ENCODE measurements at places on chromosomes 11 and 22. TPM values are rescaled to one million over a fixed set of nuclear protein-coding genes. Genes with fewer than 3 reads are reported as not detected.
A peak's percentile ranks its signal among the peaks of the same experiment; 100 is the strongest.

DNA sequence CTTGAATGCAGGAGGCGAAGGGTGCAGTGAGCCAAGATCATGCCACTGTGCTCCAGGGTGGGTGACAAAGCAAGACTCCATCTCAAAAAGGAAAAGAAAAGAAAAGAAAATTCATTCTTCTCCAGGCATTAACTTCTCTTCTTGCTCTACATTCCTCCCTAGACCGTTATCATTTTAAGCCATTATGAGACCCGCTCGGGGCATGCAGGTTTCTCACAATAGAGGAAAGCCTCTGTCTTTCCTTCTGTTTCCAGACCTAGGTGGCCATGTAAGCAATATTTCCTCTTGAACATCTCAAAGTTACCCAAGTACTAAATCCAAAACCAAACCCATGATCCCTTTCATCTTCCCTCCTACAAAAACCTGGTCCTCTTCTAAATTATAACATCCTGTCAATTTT lies 139.6 kb downstream of the RBFOX2 start:
- no peak for DNase-seq

DNA sequence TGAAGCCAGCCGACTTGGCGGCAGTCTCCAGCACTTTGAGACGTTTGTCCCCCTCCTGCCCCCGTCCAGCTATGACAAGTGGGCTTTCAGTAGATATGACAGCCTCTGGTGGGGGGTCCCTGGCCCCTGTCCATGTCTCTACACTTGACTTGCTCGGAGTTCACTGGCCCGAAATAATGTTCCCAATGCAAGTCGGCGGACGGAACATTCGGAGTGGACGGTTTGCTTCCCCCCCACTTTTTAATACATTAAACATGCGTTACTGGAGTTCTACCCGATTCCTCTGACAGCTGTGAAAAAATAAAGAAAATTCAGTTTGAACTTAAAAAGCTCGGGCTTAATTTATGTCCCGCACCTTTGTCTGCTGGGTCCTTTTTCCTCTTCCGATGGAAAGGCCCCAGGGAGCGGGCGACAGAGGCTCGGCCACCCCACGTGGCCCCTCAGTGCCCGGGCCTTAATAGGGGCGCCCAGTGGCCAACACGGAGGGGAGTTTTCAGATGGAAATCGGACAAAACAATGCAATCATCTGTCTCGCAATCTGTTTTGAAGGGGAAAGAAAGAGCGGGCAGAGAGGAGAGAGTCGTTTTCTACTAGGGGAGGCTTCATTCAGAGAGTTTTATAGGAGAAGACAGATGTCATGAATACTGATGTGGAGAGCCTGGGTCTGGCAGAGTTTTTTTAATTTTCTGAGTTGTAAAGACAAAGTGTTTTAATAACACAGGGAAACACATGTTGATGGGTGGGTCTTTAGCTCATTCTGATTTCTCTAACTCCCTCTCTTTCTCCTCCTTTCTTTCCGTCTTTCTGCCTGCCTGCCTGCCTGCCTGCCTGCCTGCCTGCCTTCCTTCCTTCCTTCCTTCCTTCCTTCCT lies 50.2 kb downstream of the SMIM38 start:
- DNase-seq, result no peak

DNA sequence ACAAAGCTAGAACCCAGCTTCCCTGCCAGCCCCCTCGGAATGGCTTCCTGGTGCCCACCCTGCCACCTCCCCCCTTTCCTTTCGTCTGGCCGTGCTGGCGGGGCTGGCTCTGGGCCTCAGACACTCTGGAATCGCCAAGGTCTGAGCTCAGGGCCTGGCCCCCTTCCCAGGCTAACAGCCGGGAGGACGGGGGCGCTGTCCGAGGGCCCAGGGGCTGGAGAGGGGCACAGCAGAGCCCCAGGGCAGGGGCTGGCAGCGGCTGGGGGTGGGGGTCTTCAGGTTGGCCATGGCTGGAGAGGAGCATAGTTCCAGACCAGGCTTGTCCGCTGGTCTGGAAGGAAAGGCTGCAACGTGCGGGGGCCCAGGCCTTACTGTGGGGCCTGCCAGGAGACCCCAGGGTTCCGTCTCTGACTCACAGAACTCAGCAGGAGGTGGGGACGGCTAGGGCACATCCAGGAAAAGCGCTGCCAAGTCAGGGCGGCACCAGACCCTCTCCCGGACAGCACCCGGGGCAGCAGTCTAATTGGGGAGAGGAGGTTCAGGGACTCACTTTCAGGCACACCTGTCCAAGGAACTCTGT lies 861 bp upstream of the LTBP3 start:
- DNase-seq, result peak; percentile 50

- DNase-seq, result no peak
These were observed 2.9 kb upstream of the SHANK2 start for GRCh38 chr11:71255323-71255722.

DNA sequence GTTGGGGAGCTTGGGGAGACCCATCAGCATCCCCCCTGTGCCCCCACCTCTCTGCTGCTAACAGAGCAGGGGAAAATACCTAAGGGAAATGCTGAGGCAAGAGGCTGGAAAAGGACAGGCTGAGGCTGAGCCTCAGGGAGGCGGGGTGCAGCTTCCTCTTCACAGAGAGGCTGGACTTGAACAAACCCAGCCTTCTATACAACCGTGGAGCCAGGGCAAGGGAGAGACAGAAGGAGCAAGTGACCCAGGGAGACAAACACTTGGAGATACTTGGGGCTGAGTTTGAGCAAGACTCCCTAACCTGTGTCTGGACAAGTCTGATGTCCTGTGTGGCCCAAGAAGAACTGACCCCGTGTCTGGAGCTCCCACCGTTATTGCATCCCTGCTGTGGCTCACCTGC lies at the start of gene SLCO2B1:
Gene SLCO2B1 (plus strand): TSS at position 229 of the 400 bp plus-strand sequence. CDS start 275 bp downstream, outside the sequence.
- no peak for DNase-seq

GRCh38 chr11:3684129-3684818 lies 13.1 kb upstream of the CHRNA10 start:
- DNase-seq, result peak; percentile 8

DNA sequence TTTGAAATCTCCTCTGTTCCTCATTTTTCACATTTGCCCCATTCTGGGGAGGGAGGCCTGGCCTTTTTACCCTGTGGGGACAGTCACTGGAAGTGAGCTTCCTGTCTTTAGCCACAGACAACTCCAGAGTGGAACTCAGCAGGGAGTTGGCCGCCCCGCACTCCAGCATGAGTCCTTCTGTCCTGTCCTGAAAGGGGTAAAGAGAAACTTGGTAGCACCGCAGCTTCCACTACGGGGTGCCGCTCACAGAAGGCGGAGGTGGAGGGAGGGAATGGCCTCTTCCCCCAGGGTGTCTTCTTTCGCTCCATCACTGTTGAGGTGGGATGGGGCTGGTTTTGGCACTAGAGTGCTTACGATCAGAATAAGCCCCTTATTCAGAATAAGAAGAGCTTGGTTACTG lies 132.2 kb downstream of the ST3GAL4 start:
- DNase-seq, result no peak

DNA sequence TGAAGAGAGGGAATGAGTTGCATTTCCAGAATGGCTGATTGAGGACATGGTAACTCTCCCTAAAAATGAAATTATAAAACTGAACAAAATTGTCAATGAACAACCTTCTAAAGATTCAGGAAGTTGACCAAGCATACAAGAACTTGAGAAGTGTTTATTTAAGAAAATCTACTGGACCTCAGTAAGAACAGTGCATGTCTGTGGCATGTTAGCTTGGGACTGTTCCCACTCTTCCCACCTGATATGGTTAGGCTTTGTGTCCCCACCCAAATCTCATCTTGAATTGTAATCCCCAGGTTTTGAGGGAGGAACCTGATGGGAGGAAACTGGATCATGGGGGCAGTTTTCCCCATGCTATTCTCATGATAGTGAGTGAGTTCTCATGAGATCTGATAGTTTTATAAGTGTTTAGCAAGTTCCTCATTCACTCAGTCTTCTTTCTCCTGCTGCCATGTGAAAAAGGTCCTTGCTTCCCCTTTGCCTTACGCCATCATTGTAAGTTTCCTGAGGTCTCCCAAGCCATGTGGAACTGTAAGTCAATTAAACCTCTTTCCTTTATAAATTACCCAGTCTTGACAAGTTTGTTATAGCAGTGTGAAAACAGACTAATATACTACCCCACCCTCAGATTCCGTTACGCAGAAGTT lies 15.4 kb downstream of the MS4A13 start:
- no peak for DNase-seq

GRCh38 chr11:79013509-79013908 lies 427.3 kb downstream of the TENM4 start:
- DNase-seq, result peak; percentile 41

GRCh38 chr11:12219757-12220156 lies 109.4 kb downstream of the MICAL2 start:
- peak; percentile 27 for DNase-seq

- DNase-seq, result no peak
These were observed 936.5 kb downstream of the TBC1D22A start for GRCh38 chr22:47698906-47699305.

DNA sequence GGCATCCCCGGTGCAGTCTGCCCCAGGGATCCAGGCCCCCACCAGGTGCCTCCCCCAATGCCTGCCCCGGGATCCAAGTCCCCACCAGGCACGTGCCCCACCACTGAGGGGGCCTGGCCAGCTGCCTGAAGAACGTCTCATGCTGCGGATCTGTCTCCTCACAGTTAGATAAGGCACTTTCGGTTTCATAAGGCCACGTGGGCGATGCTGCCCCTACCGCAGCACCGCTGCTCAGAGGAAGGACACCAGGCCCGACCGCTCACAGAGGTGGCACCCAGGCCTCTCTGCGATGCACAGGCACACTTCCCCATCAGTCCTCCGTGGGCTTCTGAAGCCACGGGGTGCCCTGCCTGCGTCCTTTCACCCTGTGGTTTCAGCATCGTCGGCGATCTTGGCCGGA lies 68.1 kb upstream of the BID start:
- no peak for DNase-seq

GRCh38 chr11:2570211-2570811 lies 125.5 kb downstream of the KCNQ1 start:
- DNase-seq, result no peak

- peak; percentile 4 for DNase-seq
These were observed 11.1 kb downstream of the MS4A8 start for GRCh38 chr11:60710482-60710881.

GRCh38 chr22:22408269-22408668 lies 100.3 kb downstream of the ZNF280B start:
- DNase-seq, result no peak

DNA sequence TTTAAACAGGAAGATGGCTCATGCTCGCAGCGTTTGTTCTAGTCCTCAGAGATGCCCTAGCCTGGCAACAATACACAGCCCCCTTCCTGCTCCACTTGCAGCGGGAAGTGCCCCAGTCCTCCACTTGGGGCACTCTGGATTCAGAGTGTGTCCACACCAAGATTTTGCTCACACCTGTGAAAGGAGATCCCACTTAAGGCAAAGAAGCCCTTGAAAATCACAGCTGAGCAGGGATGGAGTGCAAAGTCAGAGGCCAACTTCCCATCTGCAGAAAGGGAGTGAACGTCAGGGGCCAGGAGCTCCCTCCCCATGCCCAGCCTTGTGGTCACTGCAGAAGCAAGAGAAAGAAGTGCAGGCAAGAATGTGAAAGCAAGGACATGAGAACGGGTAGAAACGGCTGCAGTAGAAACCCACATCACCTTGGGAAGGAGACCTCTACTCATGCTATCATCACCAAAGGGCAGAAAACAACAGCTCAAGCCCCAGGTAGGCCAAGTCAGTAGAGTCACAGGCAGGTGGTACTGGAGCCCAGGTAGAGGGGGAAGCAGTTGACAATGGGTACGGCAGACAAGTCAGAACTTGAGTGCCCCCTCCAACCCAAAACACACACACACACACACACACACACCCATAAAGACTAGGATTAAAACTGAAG lies 157.4 kb downstream of the BUD13 start:
- DNase-seq, result no peak

DNA sequence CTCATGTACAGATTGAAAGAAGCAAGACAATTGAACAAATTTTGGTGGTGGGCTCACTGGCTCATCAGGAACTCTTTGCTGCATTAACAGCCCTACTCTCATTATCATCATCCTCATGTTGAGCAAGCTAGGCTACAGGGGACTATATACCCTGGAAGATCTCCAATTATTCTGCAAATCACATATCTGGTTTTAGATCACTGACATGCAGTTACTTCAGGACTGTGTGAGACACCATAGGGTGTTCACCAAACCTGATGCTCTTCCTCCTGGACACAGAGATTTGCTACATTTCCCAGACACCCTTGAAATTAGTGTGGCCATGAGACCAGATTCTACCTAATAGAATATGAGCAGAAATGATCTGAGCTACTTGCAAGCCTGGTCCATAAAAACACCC lies 23.0 kb upstream of the ME3 start:
- DNase-seq, result peak; percentile 41

- no peak for DNase-seq
These were observed 3.7 kb downstream of the RNH1 start for GRCh38 chr11:503179-503981.

DNA sequence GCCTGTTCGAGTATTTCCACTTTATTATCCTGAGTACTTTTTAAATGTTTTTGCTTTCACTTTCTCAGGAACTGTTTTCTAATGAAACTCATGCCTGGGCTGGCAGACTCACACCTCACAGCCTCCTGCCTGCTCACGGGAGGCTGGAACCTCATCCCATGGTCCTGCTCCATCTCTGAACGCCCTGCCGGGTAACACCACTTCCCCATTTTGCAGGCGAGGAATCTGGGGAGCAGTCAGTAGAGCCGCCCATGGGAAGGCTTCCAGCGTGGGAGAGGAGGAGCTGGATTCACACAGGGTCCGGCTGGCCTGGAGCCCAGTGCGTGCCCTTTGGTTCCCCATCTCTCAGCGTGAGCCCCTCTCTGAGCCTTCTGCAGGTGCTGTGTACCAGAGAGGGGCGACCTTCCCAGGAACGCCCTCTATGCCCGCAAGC lies 53.6 kb downstream of the SCUBE1 start:
- no peak for DNase-seq

DNA sequence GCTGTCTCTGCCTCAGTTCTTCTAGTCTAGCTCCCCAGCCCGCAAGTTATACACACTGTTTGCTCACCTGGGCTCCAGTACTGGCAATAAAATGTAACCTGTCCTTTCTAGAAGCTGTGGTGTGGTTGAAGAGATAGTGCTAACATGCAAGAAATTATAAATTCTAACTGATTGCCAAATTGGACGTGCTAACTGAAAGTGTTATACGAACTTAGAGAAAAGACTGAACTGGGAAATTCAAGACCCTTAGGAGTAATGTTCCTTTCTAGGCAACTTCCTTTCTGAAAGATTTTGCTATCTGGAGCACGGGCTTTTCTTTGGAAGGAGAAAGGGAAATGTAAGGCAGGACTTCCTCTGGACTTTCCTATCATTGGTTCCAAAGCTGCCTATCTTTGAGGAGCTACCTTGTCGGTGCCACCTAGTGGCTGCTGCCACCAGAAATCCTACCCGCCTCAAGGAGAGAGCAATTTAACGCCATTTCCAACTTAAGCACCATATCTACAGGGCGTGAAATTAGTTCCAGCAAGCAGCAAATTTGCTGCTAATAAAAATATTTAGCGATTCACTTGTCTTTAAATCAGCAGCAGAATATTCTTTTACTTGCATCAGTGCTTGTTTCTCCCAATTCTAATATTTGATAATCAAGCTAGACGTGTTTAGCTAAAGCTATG lies 12.7 kb upstream of the TMEM218 start:
- DNase-seq, result peak; percentile 77

OR56A1 gene
- not detected for total RNA-seq

HPX gene
- not detected for total RNA-seq

SMIM35 gene
- total RNA-seq, result not detected

OR51B4 gene
- total RNA-seq, result not detected

TUBA8 gene
- 1.3 TPM for total RNA-seq

FAM111A gene
- 159 TPM for total RNA-seq

CCDC73 gene
- not detected for total RNA-seq

PLEKHA7 gene
- total RNA-seq, result 15.5 TPM

HTR3A gene
- total RNA-seq, result not detected

RFPL2 gene
- not detected for total RNA-seq

BDNF gene
- 46.9 TPM for total RNA-seq
